Neuronal stem cell (in vitro differentiated cells): ENCODE measurements at places on chromosomes 11 and 22.

GRCh38 chr22:30876221-30876751 lies 92.3 kb downstream of the MORC2 start:
- no peak for DNase-seq

- no peak for DNase-seq
Observed at GRCh38 chr11:112029460-112029859, 4.3 kb downstream of the DLAT start.

GRCh38 chr11:129950101-129951091 lies 52.2 kb downstream of the PRDM10 start:
- no peak for DNase-seq

GRCh38 chr22:29877620-29878019 lies 5.4 kb upstream of the MTMR3 start:
- DNase-seq, result no peak

DNA sequence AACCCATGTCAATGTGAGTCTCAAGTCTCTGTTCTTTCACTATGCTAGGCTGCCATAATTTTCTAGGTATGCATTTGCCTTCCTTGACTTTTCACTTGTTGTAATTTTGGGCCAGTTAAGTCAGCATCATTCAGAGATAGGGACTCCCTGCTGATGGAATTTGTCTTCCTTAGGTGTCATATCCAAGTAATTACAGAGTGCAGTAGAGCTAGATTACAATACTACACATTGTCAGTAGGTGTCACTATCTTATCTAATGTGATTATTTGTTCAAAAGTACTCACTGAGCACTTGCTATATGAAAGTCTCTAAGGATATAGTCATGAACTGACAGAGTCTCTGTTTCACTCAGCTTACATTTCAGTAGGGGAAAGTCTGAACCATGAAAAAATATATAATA lies 25.0 kb upstream of the SYN3 start:
- no peak for DNase-seq
